Epithelial cell of prostate (primary cell): ENCODE measurements at places on chromosomes 2 and 18.

GRCh38 chr2:238489896-238490295 is 63.2 kb downstream of the ASB1 start:
- no peak for DNase-seq

DNA sequence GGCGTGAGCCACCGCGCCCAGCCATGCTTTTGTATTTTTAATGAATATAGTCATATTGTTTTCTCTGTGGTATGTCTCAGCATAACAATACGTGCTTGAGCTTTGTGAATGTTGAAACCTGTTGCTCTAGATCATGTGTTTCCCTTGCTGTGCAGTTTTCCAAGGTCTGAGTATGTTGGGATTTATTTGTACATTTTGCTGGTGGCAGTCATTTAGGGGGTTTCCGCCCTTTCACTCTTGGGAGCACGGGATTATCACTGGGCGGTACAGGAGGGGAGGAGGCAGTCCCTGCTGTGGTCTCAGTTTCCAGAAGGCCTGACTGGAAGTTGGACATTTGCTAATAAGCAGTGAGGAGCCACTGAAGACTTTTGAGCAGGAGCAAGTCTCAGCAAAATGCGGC is 24.9 kb upstream of the CATIP start:
- DNase-seq, result no peak

GRCh38 chr2:224513991-224514390 is 71.2 kb downstream of the CUL3 start:
- DNase-seq, result no peak

GRCh38 chr18:56721491-56721890 is 70.3 kb downstream of the WDR7 start:
- no peak for DNase-seq

DNA sequence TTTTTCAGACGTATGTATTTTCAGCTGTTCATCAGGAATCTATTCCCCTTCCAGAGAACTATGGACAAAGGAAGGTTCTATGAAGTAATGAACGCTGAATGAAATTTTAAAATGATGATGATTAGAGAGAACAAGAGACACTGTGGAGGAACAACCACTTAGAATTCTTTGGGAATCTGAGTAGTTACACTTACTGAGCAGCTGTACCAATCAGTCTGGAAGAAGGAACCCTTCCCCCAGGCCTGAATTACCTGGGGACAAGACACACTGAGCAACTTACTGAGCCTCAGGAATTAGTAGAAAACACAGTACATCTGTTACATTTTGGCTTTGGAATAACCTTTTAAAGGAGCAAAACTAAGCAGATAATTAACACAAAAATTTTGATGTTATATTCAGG is 1.9 kb downstream of the MSTN start:
- DNase-seq, result no peak

GRCh38 chr18:70116949-70117348 is 88.5 kb downstream of the RTTN start:
- DNase-seq, result no peak

- no peak for DNase-seq
Observed at GRCh38 chr2:171822525-171823322, 71.3 kb downstream of the SLC25A12 start.
